ENCODE measurements at places on chromosomes 2 and 18.

DNA sequence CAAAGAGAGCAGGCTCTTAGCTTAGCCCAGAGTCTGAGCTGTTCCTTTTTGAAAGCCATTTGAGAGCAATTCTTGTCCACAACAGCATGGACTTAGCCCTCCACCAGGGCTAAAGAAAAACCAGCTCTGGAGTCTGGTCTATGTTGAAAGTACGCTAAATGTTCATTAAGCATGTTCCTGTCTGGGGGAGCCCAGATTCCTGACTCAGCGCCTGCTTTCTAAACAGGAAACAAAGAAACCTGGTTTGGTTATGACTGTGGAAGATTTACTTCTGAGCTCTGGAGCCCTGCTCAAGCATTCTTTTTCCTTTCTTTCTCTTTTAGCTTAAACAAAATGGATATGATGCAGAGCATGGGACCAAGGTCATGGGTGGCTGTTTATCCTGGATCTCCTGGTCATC lies 279.8 kb downstream of the RBM43 start:
- no peak for DNase-seq

DNA sequence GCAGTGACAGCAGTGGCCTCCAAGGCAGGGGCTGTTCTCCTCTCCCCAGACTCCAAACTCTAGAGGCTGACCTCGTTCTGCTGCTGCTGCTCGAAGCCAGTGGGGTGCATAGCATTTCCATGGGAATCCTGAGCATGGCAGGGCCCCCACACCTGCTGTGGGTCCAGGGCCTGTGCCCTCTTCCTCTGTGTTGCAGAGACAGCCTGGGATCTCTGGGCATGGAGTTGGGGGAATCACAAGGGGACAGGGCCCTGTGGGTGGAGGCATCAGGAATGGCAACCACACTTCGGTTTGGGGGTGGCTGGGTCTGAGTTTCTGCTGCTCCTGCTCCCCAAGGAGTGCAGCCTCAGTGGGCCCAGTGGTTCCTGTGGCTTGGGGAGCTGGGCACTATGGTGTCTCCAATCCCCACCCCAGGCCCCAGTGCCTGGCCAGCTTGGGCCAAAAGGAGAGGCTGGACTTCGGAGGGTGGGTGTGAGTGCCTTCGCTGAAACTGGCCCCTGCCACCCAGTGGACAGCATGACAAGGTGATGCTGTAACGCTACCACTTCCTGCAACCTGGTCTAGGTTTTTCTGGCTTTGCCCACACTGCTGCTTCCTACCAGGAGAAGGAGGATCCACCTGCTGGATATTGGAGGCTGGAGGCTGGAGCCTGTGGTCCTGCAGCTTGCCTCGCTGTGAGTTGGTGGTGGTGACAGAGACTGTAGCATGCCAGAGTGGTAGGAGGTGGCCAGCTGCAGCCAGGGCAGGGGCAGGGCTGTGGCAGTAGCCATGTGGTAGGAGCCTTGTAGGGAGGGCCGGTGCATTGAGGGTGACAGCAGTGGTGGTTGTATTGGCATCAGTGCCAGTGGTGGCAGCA lies 56.6 kb downstream of the SOWAHC start:
- DNase-seq: no peak

- DNase-seq: no peak
Observed at GRCh38 chr2:227504700-227505099, 32.7 kb downstream of the AGFG1 start.

- DNase-seq: no peak
Observed at GRCh38 chr18:48297139-48297538, 112.0 kb downstream of the ZBTB7C start.

DNA sequence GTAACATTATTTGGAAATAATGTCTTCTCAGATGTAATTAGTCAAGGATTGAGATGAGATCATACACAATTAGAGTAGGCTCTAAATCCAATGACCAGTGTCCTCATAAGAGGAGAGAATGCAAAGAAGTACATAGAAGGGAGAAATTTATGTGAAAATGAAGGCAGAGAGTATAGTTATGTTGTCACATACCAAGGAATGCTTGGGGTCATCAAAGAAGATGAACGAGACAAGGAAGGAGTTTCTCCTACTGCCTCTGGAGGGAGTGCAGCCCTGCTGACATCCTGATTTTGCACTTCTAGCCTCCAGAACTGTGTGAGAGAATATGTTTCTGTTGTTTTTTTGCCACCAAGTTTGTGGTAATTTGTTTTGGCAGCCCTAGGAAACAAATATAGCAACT lies 100.1 kb downstream of the GALNT13 start:
- DNase-seq: no peak

Measured in NCI-H2029 treated with DMSO at 0.1 percent for 48 hours (cell line).